ENCODE measurements at places on chromosomes 3 and 15. TPM values are rescaled to one million over a fixed set of nuclear protein-coding genes. Genes with fewer than 3 reads are reported as not detected.

- no peak for DNase-seq
These were observed 163.4 kb downstream of the PTPRG start for GRCh38 chr3:61724801-61725200.

The ADAMTS9 gene
- 7.0 TPM for total RNA-seq

DNA sequence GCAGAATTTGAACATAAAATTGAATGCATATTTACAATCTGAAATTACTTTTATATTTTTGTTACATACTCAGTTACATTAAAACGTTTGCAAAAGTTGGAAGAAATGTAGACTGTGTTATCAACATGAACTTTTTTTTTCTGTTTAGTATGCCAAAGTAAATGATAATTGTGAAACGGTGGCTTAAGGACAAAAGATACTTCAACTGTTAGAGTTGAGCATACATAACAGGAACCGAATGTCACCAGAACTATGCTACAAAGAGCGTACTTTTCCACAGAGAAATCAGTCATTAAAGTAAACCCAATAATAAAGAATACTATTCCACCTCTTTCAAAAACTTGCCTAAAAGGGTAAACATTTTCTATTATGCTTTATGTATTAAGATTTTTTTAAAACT is 14.3 kb upstream of the DHX36 start:
- no peak for DNase-seq

GRCh38 chr15:41341519-41341918 is 8.8 kb downstream of the NUSAP1 start:
- DNase-seq = no peak

The GOLGA8N gene
- total RNA-seq = 2.9 TPM

DNA sequence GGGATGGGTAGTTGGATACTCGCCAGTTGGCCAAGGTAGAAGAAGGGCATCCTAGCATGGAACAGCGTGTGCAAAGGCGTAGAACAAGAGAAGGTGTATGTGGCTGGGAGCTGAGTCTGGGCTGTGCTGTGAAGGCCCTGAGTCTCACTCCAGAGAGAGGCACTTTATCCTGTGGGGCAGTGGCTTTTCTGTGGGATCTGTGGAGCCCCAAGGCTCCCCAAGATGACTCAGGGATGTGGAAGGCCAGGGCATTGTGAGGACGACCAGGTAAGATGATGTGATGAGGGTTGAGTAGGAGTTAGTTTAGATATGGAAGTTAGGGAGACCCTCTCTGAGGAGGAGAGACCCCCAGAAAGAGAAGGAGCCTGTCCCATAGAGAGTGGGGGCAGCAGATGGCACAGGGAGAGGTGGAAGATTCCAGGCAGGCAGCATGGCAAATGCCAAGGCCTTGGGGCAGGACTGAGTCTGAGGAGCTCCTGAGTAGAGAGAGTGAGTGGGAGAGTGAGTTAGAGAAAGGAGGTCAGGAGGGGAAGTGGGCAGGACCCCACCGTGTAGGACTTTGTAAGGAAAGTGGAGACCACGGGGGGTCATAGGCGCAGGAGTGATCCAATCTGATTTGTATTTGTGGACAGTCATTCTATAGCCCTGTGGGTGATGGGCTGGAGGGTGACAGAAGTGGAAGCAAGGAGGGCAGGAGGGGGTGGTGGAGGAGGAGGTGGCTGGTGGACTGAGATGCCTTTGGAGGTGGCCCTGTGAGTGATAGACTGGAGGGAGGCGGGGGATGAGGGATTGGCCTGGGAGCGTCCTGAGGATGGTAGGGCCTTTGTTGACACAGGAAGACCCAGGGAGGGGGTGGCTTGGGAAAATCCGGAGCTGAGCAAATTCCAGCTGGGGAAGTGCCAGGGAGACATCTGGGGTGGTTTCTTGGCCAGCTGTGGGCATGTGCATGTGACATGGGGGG is 50.3 kb downstream of the FBLN2 start:
- DNase-seq = no peak

DNA sequence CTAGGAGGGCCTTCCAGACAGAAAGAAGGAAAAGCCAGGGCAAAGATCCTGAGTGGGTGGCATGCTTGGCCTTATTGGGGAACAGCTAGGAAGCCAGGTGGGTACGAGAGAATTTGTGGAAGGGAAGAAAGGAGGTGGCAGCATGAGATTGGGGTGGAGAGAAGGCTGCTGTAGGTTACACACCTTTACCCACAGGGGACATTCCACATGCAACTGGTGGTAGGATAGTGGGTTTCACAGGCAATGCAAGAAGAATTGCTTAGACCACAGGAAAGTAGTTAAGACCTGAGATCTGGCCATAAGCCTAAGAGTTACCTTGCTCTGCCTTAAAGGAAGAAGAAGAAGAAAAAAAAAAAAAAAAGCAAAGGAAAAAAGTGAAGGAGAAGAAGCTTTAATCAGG is 19.8 kb downstream of the ANP32A start:
- no peak for DNase-seq

- no peak for DNase-seq
These were observed 24.3 kb downstream of the FILIP1L start for GRCh38 chr3:100089812-100090668.

- no peak for DNase-seq
These were observed 95.6 kb upstream of the LIPC start for GRCh38 chr15:58336161-58336560.

DNA sequence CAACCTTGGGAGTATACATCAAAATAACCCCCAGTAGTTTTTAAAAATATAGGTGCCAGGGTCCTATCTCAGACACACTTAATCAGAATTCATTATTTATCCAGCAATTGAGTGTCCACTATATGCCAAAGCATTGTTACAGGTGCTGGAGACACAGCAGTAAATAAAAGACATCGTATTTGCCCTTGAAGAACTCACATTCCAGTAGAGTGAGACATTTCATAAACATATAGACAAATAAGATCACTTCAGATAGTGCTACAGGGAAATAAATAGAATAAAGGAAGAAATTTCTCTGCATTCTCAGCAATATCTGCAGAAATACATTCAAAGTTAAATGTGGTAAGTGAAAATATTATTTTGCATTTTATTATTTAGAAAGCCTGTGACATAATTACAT is 34.1 kb upstream of the ANKRD28 start:
- DNase-seq = no peak

GRCh38 chr3:100936931-100937330 is 56.3 kb downstream of the ABI3BP start:
- DNase-seq = no peak

GRCh38 chr3:14225421-14225820 is 46.8 kb downstream of the LSM3 start:
- DNase-seq = no peak

The ALDH1L1 gene
- total RNA-seq = 26.7 TPM

The TPRA1 gene
- total RNA-seq = 25.7 TPM

The FSD2 gene
- not detected for total RNA-seq

DNA sequence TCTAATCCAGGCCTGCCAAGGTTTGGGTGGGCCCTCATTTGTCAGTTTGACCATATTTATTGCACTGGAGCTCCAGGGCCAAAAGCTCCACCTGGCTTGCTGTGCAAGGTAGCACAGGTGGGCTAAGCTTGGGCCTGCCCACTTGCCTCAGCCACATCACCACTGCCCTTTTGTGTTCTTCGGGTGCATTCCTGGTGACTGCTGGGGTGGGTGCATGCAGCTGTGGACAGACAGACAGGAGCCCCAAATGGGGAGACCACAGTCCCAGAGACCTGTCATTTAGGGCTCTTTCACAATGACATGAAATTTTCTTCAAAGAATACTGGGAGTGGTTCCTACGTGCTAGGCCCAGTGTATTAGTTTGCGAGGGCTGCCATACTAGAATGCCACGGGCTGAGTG is 2.7 kb downstream of the MESP2 start:
- no peak for DNase-seq

GRCh38 chr3:136343446-136343845 is 93.3 kb downstream of the PCCB start:
- no peak for DNase-seq

DNA sequence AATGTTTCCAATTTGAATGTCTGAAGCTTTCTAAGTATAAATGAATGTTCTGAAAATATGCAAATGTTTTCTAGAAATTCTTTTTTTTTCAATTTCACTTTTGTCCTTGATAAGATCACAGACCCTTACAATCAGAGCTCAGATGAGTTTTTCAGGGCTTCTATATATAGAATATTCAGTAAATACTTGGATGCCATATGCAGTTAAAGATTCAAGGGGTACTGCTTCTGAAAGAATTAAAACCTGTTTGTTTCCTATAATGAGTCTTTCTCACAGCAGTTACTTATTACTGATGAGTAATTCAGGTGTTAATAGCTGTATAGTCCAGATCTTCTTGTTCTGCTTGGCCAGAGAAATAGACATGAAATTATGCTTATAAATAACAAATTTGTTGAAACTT is 812.6 kb downstream of the ZPLD1 start:
- DNase-seq = no peak

DNA sequence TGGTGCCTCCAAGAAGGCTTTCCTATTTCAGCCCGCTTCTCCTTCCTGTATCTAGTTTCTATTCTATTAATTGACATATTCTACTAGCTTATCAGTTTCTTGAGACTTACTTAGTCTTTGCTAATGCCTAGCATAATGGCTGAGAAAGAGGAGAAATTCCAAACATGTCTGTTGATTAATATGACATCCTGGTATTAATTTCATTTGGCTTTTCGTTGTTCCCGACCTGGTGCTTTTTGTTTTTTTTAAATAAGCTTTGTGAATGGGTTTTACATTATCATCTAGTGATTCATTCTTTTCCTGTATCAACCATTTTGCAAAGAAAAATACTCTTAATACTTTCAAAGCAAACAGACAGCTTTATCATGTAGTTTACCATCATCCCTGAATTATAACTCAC is 13.1 kb downstream of the WDR53 start:
- DNase-seq = no peak

DNA sequence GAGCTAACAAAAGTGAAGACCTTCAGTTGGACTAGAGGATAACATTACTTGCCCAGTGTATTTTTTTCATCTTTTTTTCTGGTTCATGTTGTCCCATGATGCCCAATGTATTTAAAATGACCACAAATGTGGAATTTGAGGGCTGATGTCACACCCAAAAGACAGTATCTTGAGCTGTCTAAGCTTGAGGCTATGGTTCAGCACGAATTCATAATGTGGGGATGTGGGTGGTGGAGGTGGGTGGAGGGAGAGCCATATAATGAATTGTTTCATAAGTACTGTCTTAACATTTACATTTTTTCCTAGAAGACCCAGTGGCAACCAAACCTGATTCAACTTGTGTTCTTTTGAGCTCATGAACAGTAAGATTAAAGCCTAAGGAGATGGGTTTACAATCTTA is 37.5 kb downstream of the CHAC1 start:
- DNase-seq = no peak

DNA sequence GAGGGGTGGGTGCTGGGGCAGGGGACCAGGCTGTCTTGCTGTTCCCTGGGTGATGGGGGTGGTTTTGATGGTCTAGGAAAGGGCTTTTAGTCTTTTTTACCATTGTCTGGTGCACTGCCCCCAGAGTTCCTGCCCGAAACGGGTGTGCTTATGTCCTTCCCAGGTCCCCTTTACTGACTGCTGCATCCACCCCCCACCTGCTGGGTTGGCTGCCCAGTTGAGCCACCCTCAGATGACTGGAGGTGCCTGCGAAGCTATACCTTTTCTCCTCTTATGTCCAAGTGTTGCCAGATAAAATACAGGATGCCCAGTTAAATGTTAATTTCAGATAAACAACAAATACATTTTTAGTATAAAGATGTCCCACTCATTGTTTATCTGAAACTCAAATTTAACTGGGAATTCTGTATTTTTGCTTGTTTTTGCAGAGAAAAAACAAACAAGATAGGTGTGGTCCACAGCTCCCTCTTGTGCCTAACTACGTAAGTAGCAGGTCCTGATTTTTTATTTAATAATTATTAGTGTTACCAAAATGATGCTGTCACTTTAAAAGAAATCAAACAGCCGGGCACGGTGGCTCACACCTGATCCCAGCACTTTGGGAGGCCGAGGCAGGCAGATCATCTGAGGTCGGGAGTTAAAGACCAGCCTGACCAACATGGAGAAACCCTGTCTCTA is 6.1 kb upstream of the RPP14 start:
- DNase-seq = no peak

The FRG2C gene
- total RNA-seq = not detected

DNA sequence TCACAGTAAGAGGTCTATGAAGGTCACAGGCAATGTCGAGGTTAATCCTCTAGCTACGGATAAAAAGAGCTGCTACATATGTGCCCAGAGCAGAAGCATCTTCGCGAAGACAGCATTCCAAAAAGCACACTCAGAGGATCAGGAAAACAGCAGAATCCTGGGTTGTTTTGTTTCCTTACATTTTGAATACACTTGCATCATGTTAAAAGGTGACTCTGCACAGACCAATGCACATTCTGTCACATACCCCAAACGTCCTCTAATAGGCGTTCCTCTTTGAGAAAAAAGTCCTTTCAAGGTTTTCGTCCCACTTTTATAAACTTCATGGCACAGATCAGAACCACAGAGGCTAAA is 52.7 kb downstream of the VGLL4 start:
- no peak for DNase-seq

The STAC gene
- total RNA-seq = 0.24 TPM

The ARRDC4 gene
- total RNA-seq = 29.0 TPM

- DNase-seq = no peak
These were observed 806 bp downstream of the GOLM2 start for GRCh38 chr15:44289259-44289790.

The CCR9 gene
- 0.12 TPM for total RNA-seq

DNA sequence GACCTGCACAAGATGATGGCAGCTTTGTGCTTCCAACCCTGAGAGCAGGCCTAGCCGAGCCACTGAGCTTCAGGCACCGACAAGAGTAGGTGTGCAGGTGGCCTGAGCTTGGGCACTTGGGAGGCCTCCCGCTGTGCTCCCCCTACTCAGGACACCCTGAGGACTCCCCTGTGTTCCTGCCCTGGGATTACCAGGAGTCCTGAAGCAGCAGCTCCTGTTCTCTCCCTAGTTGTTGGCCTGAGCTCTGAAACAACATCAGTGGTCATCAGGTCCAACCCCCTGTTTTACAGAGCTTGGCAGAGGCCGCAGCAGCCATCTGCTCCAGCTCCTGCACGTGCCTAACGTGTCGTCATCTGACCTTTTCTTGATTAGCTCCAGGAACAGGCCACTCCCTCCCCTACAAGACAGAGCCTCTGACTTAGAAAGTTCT is 8.0 kb upstream of the MESP2 start:
- DNase-seq = peak; percentile 48

DNA sequence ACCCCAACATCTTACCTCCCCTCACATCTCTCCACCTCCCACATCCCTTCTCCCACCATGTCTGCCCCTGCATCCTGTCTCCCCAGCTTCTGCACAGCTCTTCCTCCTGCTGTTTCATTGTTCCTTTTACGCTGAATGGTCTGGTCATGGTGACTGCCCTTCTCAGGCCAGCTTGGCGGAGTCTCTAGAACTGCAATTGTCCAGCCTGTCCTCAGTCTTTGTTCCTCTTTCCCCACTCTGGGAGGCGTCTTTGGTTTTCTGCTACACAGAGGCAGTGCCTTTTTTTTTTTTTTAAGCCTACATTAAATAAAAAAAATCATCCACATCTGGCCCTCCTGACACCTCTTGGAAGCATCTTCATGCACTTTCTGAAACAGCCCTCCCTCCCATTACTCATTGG is 49.1 kb upstream of the SEC22A start:
- DNase-seq = peak; percentile 18

- no peak for DNase-seq
These were observed 972.8 kb downstream of the PLOD2 start for GRCh38 chr3:145188079-145188770.

All from left colon (tissue), 2 donors.